ENCODE measurements at places on chromosomes 2 and 18. TPM values are rescaled to one million over a fixed set of nuclear protein-coding genes. Genes with fewer than 3 reads are reported as not detected.

The RGPD3 gene
- total RNA-seq: 0.13 TPM

The GCG gene
- not detected for total RNA-seq

The TWIST2 gene
- total RNA-seq: 16.6 TPM

The TPO gene
- 0.08 TPM for total RNA-seq

The SCYGR2 gene
- total RNA-seq: not detected

The CYP27A1 gene
- total RNA-seq: 0.32 TPM

The NCKAP5 gene
- total RNA-seq: 1.2 TPM

Measured in A549 treated with GW870086 at 1 μM for 4 hours (cell line).